ENCODE measurements at places on chromosomes 4 and X. TPM values are rescaled to one million over a fixed set of nuclear protein-coding genes. Genes with fewer than 3 reads are reported as not detected.

Gene PHKA1
- 2.3 TPM for total RNA-seq

Gene CD40LG
- not detected for total RNA-seq

Gene GSX2
- total RNA-seq, result not detected

Gene CT45A3
- not detected for total RNA-seq

Gene NAP1L2
- total RNA-seq, result 0.23 TPM

Gene PNMA3
- 0.70 TPM for total RNA-seq

Gene ARMCX1
- 57.7 TPM for total RNA-seq

Gene MAGEB2
- total RNA-seq, result not detected

Gene PIM2
- total RNA-seq, result 2.3 TPM

Gene SOX3
- not detected for total RNA-seq

Gene SHROOM3
- total RNA-seq, result 25.0 TPM

Gene ABCG2
- total RNA-seq, result 3.4 TPM

Gene CSTF2
- total RNA-seq, result 15.6 TPM

Gene VCX2
- not detected for total RNA-seq

Gene CLDN34
- not detected for total RNA-seq

Gene CXorf49
- total RNA-seq, result not detected

Gene CYLC1
- not detected for total RNA-seq

Gene DEFB131A
- not detected for total RNA-seq

Gene DIPK2B
- not detected for total RNA-seq

Gene COL4A6
- total RNA-seq, result 3.1 TPM

Gene TLR10
- total RNA-seq, result not detected

Gene DTHD1
- total RNA-seq, result not detected

Gene ADGRA3
- 22.1 TPM for total RNA-seq

Gene IL2
- total RNA-seq, result not detected

Gene INTU
- 9.1 TPM for total RNA-seq

Gene PPP2R2C
- total RNA-seq, result not detected

Gene PDGFRA
- total RNA-seq, result 451 TPM

Gene CLDN22
- not detected for total RNA-seq

Gene NSUN7
- not detected for total RNA-seq

Gene PFKFB1
- total RNA-seq, result not detected

Gene CORIN
- 0.12 TPM for total RNA-seq

Gene NOX1
- not detected for total RNA-seq

Gene FAM114A1
- total RNA-seq, result 325 TPM

Gene LAS1L
- 21.9 TPM for total RNA-seq

Gene FRMD7
- total RNA-seq, result under 0.01 TPM

Gene MAGED4
- 22.5 TPM for total RNA-seq

Gene RAP1GDS1
- 41.5 TPM for total RNA-seq

Gene SOD3
- total RNA-seq, result 66.9 TPM

Gene TCEAL3
- total RNA-seq, result 27.8 TPM

Gene FGF5
- 3.2 TPM for total RNA-seq

Gene FGF2
- total RNA-seq, result 17.8 TPM

Gene KIT
- total RNA-seq, result 4.0 TPM

Gene CENPVL1
- not detected for total RNA-seq

Gene NAA11
- not detected for total RNA-seq

Gene MID2
- 6.4 TPM for total RNA-seq

Gene GAGE13
- not detected for total RNA-seq

Gene TLL1
- 0.08 TPM for total RNA-seq

Gene FAM184B
- not detected for total RNA-seq

Gene MAGEA8
- total RNA-seq, result not detected

Gene FAAH2
- total RNA-seq, result not detected

Gene MAP7D2
- total RNA-seq, result not detected

Gene ZDHHC15
- 0.38 TPM for total RNA-seq

Gene TCEAL5
- total RNA-seq, result not detected

Gene TECRL
- total RNA-seq, result not detected

Gene BMPR1B
- 0.15 TPM for total RNA-seq

Gene DDX53
- total RNA-seq, result not detected

Gene PITX2
- 1.1 TPM for total RNA-seq
